Myocyte (in vitro differentiated cells): ENCODE measurements at places on chromosomes 2 and 18.

DNA sequence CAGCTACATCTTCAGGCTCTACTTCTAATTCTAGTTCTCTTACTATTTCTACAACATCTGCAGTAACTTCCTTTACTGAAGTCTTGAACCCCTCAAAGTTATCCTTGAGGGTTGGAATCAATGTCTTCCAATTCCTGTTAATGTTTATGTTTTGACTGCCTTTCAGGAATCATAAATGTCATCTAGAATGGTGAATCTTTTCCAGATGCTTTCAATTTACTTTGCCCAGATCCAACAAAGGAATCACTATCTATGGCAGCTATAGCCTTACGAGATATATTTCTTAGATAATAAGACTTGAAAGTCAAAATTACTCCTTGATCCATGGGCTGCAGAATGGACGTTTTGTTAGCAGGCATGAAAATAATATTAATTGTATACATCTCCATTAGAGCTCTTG lies 123.9 kb downstream of the PDE1A start:
- DNase-seq: no peak

DNA sequence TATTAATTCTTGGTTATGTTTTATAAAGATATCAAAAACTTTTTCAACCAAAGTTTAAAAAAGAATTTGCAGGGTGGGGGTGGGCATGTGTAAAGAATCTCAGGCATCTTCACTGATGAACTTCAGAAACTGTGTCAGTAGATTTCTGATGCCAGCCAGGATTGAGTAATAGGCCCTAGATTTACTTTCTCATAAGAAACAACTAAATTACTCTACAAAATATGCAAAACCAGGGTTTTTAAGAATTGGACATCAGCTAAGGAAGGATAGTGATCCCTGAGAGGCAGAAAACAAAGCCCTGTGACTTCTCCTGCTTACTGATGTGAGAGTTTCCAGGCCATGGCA lies 11.9 kb upstream of the IL1R1 start:
- no peak for DNase-seq

GRCh38 chr2:73962798-73963197 lies 21.9 kb upstream of the TET3 start:
- no peak for DNase-seq

GRCh38 chr2:16386031-16386430 lies 279.6 kb downstream of the CYRIA start:
- DNase-seq: no peak

GRCh38 chr2:33620-34019 lies 12.7 kb downstream of the FAM110C start:
- no peak for DNase-seq

GRCh38 chr2:138180692-138181386 lies 216.6 kb downstream of the HNMT start:
- no peak for DNase-seq

DNA sequence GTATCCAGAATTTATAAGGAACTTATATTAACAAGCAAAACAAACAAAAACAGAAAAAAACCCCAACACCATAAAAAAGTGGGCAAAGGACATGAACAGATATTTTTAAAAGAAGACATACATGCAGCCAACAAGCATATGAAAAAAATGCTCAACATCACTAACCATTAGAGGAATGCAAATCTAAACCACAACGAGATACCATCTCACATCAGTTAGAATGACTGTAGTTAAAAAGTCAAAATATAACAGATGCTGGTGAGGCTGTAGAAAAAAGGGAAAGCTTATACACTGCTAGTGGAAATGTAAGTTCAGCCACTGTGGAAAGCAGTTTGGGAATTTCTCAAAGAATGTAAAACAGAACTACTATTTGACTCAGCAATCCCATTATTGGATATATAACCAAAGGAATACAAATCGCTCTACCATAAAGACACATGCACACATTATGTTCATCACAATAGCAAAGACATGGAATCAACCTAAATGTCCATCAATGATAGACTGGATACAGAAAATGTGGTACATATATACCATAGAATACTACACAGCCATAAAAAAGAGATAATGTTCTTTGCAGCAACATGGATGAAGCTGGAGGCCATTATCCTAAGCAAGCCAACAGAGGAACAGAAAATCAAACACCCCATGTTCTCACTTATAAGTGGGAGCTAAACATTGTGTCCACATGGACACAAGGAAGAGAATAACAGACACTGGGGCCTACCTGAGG lies 25.3 kb downstream of the PREPL start:
- DNase-seq: no peak

- DNase-seq: no peak
Observed at GRCh38 chr2:4930704-4931103, 761.5 kb upstream of the SOX11 start.

DNA sequence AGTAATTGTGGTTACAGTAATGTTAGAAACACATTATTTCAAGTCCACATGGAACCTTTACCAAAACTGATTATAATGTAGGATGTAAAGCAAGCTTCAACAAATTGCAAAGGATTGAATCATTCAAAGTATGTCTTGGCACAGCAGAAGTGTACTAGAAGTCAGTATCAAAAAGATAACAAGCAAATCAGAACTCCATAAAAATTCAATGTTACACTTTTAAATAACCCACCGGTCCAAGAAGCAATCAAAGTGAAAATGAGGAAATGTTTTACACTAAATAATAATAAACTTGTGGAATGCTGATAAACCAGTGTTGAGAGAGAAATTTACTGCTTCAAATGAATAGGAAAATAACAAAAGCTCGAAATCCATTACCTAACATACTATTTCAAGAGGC lies 47.7 kb downstream of the TTC21B start:
- DNase-seq: no peak

- no peak for DNase-seq
Observed at GRCh38 chr2:47295131-47295980, 107.6 kb upstream of the MSH2 start.

GRCh38 chr18:75350857-75351256 lies 76.6 kb downstream of the SMIM21 start:
- DNase-seq: no peak

GRCh38 chr2:28565720-28566295 lies 69.9 kb downstream of the PLB1 start:
- no peak for DNase-seq

DNA sequence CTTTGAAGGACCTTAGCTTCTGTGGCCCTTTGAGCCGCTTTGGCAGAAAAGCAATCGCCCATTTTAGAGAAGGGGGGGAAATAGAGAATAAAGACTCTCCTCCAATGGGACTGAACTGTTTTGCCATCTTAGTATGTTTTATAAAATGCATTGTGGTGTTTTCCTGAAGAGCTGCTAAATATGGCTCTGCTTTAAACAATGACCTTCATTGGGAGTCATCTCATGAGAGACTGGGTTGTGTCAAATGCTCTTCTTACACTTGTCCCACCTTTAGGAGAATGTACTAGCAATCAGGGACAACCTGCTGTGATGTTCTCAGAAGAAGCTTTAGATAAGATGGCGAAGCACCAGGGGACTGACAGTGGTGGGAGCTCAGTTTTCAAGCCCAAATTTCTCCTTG lies 418.9 kb upstream of the POU3F3 start:
- no peak for DNase-seq

DNA sequence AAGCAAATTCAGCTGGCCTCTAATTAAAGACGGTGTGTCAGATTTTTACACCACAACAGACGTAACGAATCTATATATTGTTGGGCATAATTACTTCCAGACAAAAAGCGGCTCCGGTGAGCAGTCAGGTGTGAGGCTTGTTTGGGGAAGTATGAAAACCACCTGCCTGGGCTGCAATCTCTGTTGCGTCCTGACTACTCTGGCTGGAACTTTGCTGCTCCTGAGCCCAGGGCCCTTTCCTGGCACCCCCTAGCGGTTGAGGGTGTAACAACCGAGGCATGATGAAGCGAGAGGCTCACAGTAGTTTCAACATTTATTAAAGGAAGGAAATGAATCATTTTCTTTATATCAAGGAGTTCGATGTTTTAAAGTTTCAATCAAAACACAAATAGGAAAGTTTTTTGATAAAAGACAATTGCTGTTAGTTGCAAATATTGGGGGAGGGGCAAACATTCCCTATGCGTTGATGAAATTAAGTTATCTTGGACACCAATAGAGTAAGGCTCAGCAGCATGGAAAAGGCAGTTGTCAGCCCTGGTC lies 10.6 kb upstream of the ITGB6 start:
- DNase-seq: peak; percentile 70
